ENCODE measurements at places on chromosomes 13 and 19. TPM values are rescaled to one million over a fixed set of nuclear protein-coding genes. Genes with fewer than 3 reads are reported as not detected.

The FAM83E gene
- total RNA-seq = 6.5 TPM

The SLC7A9 gene
- total RNA-seq = 0.08 TPM

The RPS16 gene
- total RNA-seq = 2,374 TPM

The ZNF626 gene
- total RNA-seq = 4.9 TPM

The LRRC25 gene
- 0.48 TPM for total RNA-seq

The BABAM1 gene
- 55.8 TPM for total RNA-seq

The PRSS57 gene
- not detected for total RNA-seq

The ZNF426 gene
- 31.2 TPM for total RNA-seq

The PINLYP gene
- 9.1 TPM for total RNA-seq
